ENCODE measurements at places on chromosomes 13 and 19.

DNA sequence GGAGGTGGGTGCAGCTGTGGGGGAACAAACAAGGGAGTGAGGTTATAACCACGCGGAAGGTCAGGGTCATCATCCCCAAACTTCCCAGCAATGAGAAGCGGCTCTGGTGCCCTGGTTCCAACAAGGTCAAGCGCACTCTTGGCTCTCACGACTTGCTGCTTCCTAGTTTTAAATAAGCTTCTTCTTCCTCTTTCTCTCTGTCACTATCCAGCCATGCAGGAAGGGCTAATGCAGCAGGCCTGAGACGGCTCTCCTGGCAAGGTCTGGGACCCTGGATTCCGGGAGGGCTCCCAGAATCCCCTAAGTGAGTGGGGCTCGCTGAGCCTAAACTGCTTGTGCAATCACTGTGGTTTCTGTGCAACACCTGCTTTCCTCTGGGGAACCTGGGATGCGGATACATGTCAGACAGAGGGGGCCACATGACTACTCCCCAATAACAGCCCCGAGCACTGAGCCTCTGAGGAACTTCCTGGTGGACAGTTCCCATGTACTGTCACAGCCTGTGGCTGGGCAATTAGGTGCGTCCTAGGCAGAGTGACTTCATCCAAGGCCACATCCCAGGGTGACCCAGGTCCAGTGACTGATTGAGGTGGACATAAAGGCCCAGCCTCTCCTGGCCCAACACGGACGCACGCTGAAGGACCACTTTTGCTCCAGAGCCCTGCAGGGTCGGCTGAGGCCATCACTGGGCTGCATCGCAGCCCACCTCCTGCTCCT is 24.2 kb downstream of the VRK3 start:
- DNase-seq = no peak

DNA sequence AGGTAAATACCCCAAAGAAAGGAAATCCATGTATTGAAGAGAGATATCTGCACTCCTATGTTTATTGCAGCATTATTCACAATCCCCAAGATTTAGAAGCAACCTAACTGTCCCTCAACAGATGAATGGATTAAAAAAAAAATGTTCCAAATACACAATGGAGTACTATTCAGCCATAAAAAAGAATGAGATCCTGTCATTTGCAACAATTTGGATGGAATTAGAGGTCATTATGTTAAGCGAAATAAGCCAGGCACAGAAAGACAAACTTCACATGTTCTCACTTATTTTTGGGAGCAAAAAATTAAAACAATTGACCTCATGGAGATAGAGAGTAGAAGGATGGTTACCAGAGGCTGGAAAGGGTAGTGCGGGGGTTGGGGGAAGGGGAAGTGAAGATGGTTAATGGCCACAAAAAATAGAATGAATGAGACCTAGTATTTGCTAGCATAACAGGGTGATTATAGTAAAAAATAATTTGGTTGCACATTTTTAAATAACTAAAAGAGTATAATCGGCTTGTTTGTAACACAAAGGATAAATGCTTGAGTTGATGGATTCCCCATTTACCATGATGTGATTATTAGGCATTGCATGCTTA is 9.7 kb upstream of the ZNF709 start:
- no peak for DNase-seq

GRCh38 chr13:29799041-29799440 is 51.4 kb downstream of the UBL3 start:
- no peak for DNase-seq

DNA sequence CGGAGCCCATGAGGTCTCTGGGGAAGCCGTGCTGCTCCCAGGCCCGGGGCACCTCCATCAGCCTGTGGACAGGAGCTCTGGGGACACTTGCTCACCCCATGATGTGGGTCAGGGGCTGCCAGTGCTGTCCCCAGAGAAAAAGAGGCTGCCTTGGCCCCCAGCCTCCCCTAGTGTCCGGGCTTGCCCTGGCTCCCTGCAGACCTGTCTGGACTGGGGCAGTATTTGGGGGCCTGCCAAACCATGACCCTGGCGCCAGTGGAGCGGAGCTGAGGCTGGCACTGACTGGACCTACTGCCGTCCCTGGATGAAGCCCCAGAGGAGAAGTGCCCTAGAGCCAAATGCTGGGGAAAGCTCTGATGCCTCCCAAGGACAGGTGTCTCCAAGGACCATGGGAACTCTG is 30.4 kb downstream of the ELAVL1 start:
- no peak for DNase-seq

- no peak for DNase-seq
Measured at GRCh38 chr13:34066344-34066743, 248.4 kb downstream of the RFC3 start.

DNA sequence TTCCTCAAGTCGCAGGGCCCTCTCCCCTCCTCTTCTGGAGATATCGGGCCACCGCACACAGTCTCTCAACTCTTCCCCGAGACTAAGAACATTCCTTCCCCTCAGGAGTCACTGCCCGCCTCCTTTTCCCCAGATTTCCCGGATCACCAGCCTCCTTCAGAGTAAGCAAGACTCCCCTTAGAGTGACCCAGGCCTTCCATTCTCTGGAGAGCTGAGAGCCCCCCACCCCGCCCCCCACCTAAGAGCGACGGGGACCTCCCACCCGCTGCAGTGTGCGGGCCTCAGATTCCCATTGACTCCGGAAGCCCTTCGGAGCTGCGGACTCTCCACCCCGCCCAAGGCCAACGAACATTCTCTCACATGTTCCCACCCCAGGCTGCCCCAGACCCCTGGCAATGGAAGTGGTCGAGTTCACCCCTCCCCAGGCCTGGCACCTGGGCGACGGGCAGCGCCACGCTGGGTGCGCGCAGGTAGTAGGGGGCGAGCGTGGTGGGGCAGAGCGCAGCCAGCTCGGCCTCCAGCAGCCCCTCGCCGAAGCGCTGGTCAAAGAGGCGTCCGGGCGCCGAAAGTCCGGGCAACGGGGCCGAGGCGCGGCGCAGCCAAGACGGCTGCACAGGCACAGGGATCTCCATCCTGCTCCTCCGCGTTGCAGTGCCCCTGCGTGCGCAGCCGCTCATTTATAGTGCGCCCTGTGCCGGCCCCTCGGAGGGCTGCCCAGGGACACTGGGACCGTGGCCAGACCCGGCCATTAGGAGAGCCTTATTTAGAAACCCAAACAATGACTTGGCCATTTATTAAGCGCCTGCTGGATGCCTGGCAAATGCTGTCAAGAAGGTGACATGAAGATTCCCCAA is at the start of gene HSPB6:
Gene HSPB6, minus strand, starts transcription at position 653 of the 854 bp plus-strand sequence. Its CDS starts 21 bp downstream, at position 632.
- peak; percentile 50 for DNase-seq

- no peak for DNase-seq
Measured at GRCh38 chr19:45800070-45800553, 7.5 kb upstream of the DMWD start.

GRCh38 chr19:788983-789700 is 8.1 kb upstream of the PTBP1 start:
- peak; percentile 59 for DNase-seq

DNA sequence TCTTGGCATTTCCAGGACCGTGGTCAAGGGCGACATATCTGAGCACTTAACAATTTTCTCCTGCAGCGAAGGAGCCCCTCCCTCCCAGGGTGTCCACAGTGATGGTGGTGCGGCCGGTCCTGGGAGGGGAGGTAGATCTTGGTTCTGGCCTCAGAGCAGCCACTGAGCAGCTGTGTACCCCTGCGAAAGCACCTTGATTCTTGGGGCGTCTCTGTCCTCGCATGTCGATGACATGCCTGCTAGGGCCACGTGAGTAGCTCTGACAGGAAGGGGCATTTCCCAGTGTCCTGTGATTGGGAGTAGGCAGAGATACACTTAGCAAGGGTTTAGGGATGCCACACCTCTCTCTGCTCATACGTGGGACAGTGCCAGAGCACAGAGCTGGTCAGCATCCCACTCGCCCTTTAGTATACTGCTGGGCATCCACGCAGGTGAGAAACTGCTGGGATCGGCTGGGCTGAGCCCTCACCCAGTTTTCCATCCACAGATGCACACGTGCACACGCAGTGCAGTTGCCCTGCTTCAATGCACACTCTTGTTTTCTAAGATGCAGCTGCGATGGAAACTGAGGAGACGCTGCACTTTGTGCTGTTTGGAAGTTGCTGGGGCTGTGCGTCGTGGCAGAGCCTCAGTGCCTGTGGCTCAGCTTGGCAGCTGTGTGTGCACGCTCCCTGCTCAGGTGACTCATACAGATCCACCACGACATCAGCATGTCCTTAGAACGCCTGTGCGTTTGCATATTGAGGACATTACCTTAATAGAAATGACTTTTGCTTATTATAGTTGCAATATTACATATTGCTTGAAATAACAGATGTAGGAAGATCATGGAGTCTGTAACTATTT is 66.8 kb downstream of the TEX29 start:
- DNase-seq = no peak

Measured in umbilical cord (tissue), 2 donors.